Heart left ventricle (tissue), 16 donors: ENCODE measurements at places on chromosomes 4 and X.

- no peak for DNase-seq
Observed at GRCh38 chr4:185598846-185599552, 63.7 kb upstream of the PDLIM3 start.

DNA sequence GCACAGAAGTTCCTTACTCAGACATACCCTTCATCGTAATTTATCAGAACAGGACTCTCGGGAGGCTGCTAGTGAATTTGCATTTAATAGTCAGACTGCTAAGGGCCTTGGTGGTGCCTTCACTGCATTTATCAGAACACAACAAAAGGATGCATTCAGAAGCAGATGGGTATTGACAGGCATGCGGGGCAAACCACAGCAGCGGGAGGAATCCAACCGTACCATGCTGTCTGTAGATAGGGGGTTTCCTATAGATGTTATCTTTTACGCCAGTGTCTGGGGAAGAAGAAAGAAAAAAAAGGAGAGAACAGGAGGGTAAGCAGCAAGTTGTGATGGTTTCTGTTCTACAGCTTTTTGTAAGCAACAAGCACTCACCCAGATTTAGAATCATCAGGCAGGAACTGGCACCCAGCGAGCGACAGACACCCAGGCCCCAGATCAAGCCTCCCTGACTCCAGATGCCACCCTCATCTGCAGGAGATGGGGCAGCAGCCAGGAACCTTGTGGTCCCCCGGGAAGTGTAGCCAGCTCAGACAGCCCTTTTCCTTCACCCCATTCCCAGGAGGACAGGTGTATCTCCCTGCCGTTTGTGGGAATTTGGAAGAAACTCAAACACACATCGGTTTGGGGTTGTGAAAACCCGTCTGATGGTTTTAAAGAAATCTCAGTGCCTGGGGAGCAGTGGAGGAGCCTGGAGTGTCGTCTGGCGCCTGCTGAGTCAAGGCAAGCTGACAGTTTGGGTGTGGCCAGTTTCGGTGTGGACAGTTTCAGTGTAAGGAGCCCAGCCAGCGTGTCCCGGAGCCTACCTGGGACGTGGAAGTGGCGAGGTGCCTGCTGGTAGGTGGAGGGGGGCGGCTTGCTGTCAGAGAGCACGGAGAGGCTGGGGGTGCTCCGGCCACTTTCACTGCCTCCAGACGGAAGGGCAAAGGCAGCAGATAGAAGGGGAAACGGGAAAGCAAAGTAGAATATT lies 80.0 kb upstream of the AFAP1 start:
- DNase-seq, result no peak

DNA sequence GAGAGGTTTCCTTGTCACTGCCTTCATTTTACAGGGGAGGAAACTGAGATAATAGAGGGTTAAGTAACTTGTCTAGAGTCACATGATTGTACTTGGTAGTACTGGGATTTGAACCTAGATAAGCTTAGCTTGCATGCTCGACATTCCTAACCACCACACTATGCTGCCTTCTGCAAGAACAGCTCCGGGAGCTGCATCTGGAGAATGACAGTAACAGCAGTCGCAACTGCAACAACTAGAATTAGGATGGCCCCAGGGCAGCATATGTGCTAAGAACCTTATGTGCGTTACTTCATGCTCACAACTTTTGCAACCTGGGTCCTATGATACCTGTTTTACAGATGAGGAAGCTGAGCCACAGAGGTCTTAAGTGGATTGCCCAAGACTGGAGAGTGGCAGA lies 89.5 kb upstream of the LCORL start:
- no peak for DNase-seq

GRCh38 chrX:12971282-12972003 lies 3.5 kb upstream of the TMSB4X start:
- DNase-seq, result peak; percentile 70

- no peak for DNase-seq
Observed at GRCh38 chr4:32962100-32962499, 2241.9 kb downstream of the PCDH7 start.
